Lower lobe of right lung (tissue), 2 donors: ENCODE measurements at places on chromosomes 13 and 19.
A peak's percentile ranks its signal among the peaks of the same experiment; 100 is the strongest.

DNA sequence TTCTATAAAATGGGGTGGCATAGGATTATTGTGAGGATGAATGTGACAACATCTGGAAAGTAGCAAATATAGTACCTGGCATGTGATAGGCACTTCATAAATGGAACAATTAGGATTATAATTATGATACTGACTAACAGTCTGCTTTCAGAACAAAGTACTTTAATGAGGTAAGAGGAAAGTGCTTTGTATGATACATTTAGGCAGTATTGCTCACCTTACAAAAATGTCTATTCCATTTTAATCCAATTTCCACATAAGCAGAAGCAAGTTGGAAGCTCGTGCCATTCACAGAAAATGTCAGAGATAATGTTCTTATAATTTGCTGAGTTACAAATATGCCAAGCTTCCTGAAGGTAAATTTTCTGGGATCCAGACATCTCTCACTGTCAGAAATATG is 16.9 kb upstream of the HTR2A start:
- no peak for DNase-seq

DNA sequence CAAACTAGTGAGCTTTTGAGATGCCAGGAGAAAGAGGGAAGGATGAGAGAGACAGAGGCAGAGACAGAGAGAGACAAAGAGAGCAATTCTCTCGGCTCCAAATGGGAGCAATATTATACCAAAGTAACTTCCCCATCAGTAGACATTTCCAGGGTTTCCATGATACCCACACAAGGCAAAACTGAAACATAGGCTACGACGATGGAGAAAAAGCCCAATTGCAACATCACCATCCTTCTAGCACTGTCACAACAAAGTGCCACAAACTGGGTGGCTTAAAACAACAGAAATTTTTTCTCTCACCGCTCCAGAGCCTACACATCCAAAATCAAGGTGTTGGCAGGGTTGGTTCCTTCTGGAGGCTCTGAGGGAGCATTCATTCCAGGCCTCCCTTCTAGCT is 81.4 kb downstream of the KCTD12 start:
- DNase-seq = no peak

DNA sequence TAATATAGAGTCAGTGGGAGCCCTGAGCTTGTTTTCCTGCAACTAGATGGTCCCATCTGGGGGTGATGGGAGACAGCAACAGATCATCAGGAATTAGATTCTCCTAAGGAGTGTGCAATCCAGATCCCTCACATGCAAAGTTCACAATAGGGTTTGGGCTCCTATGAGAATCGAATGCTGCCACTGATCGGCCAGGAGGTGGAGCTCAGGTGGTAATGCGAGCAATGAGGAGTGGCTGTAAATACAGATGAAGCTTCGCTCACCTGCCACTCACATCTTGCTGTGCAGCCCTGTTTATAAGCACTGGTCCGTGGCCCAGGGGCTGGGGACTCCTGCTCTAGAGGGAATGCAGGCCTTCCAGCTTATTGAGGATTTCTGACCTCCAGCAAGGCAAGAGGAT is 5.7 kb downstream of the ZNF558 start:
- DNase-seq = no peak

- no peak for DNase-seq
These were observed 207.0 kb downstream of the SHISA2 start for GRCh38 chr13:25844559-25845434.

DNA sequence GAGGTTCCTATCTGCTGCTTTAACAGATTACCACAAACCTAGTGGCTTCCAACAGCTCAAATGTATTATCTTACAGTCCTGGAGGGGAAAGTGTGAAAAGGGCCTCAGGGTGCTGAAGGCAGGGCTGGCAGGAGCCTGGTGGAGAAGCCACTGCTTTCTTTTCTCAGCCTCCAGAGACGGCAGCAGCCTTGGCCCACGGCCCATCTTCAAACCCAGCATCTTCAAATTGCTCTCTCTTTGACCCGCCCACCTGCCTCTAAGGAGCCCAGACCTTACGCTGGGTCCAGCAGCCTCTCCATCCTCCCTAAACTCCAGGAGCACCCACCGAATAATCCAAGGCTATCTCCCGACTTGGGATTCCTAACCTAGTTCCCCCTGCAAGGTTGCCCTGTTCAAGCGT is 35.6 kb downstream of the C13orf46 start:
- no peak for DNase-seq

DNA sequence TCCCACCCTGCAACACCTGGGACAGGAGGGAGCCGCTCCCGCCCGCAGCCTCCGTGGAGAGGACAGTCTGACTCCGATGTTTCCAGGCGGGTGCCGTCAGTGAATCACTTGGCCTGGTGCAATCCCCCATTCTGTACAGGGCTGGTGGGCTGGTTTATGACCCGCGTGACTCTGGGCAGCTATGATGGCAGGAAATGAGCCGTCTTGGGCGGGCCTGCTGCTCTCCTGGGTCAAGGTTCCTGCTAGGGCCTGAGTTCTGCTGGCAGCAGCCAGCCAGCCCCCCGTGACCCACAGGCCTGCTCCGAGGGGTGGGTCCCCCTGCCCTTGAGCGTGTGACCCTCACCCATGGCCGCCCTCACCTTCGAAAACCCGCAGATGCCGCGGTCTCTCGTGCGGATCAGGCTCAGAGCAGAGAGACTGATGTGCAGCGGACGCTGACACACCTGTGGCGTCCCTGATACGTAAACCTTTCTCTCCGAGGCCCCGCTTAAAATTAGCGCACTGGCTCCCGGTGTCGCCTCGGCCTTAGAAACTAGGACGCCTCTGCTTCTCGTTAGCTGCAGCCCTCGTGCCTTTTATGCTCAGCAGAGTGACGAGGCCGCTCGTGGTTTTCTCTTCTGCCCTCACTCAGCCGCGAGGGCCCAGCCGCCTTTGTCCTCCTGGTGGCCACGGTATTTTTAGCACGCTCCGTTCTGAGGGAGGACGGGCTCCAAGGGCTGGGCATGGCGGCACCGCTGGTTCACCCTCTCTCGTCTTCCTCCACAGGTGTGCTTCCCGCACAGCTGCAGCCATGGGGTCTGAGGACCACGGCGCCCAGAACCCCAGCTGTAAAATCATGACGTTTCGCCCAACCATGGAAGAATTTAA is 63.4 kb downstream of the KDM4B start:
- no peak for DNase-seq

DNA sequence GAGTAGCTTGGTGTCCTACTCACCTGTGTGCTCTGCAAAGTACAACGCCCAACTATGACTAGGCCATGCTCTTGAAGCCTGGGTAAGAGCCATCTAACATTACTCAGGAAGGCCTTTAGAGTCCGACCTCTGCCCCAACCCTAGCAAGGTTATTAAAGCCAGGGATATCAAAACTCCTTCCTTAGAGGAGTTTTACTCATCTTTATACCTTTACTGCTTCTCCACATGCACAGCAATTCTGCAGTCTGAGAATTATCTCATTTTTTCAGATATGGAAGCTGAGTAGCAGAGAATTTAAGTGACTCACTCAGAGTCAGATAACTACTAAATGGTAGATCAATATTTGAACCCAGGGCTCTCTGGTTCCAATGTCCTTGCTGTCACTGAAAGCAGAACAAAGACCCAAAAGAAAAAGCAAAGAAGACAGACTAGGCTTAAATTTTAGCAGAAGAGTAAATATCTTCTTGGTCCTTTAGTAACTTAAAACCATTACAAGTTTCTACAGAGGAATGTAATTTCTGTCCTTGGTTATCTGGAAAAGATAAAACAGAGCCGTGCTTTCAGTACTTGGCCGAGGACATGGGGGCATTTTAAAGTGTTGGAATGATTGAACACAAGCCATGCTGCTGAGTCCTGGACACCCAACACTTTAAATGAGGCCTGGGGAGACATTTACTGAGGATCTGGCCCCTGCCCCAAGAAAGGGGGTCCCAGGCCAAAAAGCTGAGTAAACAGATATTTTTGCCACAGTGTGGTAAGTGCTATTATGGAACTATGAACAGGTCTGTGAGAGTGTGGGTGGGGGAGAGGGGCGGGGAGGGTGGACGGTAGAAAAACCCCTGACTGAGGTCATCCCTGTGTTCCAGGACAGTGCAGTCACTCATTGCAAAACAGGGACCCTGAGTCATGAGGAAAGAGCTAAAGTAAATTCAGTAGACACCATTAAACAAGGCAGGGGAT is 18.4 kb upstream of the KPNA3 start:
- no peak for DNase-seq

GRCh38 chr13:30158774-30159445 is 148.4 kb downstream of the KATNAL1 start:
- no peak for DNase-seq

DNA sequence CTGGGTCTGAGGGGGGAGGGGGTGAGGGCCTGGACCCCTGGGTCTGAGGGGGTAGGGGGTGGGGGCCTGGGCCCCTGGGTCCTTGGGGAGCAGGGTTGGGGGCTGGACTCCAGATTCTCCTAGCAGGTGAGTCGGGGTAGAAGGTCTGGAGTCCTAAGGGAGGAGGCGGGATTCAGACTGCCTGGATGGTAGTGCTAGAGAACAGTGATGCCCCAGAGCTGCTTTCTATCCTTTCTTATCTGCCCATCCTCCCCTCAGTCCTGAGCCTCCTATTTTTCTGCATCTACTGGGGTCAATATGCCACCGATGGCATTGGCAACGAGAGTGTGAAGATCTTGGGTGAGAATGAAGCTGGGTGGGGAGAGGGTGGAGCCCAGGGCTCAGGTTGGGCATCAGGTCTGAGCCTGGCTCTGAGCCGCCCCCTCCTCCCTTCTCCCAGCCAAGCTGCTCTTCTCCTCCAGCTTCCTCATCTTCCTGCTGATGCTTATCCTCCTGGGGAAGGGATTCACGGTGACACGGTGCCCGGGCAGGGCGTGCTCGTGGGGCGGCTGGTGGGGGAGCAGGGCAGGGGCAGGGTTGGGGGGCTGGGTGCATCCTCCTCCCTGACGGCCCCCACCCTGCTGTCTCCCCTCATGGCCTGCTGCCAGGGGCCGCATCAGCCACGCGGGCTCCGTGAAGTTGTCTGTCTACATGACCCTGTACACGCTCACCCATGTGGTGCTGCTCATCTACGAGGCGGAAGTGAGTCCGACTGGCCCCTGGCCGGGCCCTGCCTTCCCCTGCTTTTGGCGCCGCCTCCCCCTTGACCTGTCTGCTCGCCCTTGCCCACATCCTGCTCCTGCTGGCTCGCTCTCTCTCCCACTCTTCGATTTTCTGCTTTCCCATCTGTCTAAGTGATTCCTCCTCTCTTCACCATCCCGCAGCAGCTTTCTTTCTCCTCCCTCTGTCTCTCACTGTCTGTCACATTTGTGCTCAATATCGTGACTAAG is 3.4 kb downstream of the TMEM145 start:
- DNase-seq = peak; percentile 74

- DNase-seq = no peak
These were observed 273.7 kb downstream of the DIAPH3 start for GRCh38 chr13:59890054-59890453.

- DNase-seq = no peak
These were observed 13.9 kb upstream of the HS6ST3 start for GRCh38 chr13:96075953-96076543.

GRCh38 chr13:43389983-43390382 is 366.6 kb downstream of the DNAJC15 start:
- DNase-seq = no peak

GRCh38 chr19:4066682-4067395 is at the start of gene ZBTB7A:
TSS of gene ZBTB7A (minus strand) at chr19:4066899. CDS start at chr19:4055232, 11,667 bp downstream.
- DNase-seq = peak; percentile 94

DNA sequence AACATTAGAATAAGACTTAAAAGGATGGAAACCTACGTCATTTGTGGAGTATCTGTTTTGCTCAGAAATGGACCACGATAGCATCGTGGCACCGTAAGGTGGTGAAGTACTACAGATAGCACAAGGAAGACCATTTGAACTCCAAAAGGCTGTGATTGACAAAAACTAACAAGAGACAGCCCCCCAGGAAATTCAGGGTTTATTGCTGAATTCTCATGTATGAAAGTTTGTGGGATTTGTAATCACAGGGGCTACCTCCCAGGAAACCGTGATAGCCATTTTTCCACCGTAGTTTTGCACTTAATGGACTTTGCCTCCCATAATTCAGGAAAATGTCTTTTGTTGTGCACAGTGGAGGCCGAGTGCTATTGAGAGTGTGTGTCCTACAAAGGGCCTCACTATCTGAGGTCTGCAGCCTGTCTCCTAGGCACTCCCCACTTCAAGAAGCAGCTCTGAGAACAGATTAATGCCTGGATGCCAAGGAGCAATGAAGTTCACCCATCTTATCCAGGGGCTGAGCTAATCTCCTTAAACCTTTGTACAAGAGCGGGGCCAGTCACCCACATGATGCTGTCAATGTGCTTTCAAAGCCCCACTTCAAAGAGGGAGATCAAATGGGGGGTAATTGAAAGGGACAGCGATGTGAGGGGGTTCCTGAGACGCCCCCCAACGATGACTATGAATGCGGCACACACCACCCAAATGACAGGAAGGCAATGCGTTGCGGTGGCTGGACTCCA is 182.6 kb downstream of the COL4A1 start:
- no peak for DNase-seq

DNA sequence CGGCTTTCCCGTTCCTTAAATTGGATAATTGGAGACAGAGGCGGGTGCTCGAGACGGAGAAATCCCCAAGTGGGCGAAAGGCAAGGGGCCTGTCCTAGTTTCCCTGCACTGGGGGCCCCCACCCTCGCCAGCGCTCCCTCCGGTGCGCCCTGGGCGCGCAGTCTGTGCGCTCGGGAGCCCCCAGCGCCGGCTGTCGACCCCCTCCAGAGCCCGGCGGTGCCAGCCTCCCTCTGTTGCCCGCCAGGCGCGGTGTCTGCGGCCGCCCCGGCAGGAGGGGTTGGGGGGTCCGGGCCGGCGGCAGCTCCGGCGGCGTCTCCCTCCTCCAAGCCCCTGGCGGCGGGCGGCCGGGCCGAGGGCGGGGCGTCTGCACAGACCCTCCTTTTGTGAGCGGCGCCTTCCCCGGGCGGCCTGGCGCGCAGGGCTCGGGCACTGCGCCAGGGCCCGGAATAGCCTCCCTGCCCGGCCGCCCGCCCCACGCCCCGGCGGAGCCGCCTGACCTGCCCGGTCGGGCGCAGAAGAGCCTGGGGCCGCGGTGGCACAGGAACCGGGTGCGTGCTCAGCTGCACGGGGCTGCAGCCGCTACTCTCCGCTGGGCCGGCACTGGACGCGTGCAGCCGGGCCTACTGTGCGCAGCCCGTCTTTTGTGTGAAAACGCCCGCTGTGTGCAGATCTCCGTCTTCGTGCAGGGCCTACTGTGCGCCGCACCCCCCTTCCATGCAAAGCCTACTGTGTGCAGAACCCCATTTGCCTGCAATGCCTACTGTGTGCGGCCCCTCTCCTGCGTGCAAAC is 13.2 kb downstream of the GADD45B start:
- peak; percentile 79 for DNase-seq

- no peak for DNase-seq
These were observed 38.7 kb downstream of the ADGRE1 start for GRCh38 chr19:6925801-6926751.
